ENCODE measurements at places on chromosomes 7 and 10. TPM values are rescaled to one million over a fixed set of nuclear protein-coding genes. Genes with fewer than 3 reads are reported as not detected.

DNA sequence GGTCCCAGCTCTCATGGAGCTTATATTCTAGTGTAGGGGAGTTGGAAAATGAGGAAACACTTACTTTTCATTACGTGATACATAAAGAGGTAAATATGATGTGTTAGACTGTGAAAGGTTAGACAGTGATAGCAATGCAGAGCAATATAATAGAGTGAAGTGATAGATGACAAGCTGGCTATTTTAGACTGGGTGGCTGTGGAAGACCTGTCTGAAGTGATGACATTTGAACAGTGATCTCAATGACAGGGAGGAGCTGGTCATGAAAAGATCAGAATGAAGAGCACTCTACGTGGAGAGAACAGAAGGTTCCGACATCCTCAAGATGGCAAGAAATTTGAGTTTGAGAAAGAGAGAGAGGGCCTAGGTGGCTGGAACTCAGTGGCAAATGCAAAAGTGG lies 118.9 kb upstream of the MKLN1 start:
- no peak for DNase-seq

DNA sequence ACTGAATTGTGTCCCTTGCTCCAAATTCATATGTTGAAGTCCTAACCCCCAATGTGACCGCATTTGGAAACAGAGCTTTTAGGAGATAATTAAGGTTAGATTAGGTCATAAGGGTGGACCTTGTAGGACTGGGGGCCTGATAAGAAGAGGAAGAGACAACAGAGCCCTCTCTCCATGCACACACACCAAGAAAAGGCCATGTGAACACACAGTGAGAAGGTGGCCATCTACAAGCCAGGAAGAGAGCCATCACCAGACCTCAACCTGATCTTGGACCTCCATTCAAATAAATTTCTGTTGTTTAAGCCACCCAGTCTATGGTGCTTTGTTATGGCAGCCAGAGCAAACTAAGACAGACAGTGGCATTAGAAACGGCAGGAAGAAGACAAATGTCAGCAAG lies 12.5 kb upstream of the PRKAR2B start:
- no peak for DNase-seq

- no peak for DNase-seq
These were observed 78.2 kb downstream of the AKR1C4 start for GRCh38 chr10:5274795-5275194.

CYP2W1 gene
- total RNA-seq, result 1.8 TPM

DNA sequence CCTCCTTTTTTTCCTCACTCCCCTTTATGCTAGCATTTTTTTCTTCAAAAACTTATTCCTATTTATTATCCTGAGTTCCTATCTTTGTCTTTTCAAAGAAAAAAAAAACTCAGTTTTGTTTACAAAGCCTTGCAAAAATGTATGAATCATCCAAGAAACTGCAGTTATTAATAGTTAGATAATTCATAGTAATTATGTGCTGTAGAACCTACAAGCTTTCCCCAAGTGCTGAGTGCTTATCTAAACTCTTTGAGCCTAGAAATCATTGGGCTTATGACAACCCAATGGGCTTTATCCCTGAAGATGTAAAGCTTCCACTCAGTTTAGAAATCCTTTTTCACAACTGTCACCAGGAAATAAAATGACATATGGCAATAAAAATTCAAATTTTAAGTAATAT lies 145.9 kb upstream of the WNT16 start:
- no peak for DNase-seq

LRWD1 gene
- 20.9 TPM for total RNA-seq

GRCh38 chr10:15439341-15439842 lies 68.3 kb upstream of the FAM171A1 start:
- DNase-seq, result no peak

DNA sequence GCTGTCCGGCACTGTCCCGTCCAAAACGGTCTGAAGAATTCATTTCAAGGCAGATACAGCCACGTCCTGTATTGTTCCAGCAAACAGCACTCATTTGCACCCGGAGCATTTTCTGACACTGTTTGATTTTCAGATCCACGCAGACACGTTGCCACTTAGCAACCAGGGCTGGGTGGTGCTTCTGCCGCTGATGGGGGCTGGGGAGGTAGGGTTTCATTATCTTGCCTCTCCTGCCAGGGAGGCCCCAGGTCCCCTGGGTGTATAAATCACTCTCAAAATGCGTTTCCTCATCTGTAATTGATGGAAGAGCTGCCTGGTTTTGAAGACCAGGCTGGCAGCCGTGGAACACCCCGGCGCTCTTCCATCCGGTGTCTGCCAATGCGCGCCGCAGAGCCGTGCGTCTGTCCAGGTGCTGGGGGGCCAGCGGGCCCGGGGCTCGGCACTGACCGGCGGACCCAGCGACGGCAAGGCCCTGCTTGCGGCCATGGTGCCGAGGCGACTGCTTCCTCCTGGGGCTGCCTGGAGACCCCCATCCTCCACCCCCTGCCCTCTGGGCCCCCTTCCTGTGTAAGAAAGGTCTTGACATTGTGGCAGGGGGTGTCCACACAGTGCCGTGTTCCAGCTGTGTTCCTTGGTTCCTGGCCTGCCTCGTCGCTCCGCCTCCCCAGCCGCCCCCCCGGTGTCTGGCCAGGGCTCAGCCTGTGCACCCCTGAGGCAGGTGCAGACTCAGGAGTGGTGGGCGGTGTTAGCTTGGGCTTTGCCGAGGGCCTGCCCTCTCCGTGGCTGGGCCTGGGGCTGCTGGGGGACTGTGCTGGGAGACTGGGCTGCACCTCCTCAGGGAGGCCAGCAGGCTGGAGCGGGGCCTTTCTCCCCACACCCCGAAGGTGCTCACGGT lies 16.6 kb downstream of the ADGRA1 start:
- no peak for DNase-seq

GRCh38 chr7:36312064-36312914 lies 77.4 kb upstream of the ANLN start:
- no peak for DNase-seq

GPR85 gene
- total RNA-seq, result 13.6 TPM

DNA sequence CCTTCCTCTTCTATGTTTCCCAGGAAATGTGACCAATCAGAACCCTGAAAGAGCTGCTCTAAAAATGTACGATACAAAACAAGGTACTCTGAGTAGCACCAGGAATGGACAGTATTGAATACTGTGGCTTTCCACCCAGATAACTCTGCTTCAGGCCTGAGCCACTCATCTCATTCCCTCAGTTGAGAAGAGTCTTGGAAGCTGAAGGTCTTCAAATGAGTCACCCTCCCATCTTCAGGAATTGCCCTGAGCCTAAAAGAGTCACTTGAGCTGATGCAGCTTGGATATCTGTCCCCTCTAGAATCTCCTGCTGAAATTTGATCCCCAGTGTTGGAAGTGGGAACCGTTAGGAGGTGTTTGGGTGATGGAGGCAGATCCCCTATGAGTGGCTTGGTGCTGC lies 210.4 kb downstream of the DGKI start:
- DNase-seq, result no peak

- no peak for DNase-seq
These were observed 12.7 kb downstream of the STEAP2 start for GRCh38 chr7:90224195-90224594.

PROSER2 gene
- total RNA-seq, result 3.1 TPM

DNA sequence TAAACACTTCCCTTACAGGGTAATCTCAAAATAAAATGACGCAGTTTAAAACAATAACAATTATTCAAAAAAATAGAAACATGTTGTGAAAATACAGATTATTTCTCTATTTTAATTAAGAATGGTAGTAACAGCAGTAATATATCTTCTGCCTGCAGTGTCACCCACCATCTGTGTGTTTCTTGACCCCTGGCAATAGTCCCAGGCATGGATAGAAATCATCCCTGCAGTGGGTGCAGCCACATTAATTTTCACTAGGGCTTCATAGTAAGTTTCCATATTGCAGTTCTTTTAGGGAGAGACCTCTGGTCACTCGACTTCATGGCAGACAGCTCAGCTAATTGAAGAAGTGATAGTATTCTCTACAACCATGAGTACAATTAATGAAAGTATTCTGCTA lies 470.1 kb upstream of the TEX47 start:
- DNase-seq, result no peak

DNA sequence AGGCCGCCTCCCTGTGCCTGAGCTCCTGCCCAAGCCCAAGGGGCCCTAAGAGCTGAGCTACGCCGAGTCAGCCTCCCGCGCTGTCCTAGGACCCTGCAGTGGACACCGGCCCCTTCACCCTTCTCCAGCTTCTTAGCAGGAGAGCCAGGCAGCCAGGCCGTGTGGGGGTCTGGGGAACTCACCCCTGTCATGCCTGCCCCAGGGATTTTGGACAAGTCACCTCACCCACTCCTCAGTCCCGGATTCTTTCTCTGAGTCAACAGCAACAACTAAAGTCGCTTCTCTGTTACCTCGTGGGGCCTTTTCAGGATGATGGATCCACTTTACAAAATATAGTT lies 79.3 kb downstream of the MKI67 start:
- DNase-seq, result no peak

DNA sequence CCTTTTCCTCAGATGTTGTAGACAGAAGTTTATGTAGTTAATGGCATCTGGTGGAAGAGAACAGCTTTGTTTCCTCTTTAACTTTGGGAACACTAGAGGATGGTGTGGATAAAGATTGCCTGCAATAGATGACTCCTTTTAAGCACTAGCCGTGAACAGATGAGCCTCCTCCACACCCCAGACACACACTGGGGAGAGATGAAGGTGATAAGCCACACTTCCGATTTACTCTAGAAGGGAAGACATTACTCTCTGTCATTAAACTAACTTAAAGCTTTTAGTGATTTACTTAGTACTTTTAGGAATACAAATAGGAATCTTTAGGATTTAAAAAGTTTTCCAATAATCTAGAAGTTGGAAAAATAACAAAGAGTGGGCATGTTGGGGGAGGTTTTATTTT lies 6.8 kb downstream of the HSPA14 start:
- DNase-seq, result no peak

DNA sequence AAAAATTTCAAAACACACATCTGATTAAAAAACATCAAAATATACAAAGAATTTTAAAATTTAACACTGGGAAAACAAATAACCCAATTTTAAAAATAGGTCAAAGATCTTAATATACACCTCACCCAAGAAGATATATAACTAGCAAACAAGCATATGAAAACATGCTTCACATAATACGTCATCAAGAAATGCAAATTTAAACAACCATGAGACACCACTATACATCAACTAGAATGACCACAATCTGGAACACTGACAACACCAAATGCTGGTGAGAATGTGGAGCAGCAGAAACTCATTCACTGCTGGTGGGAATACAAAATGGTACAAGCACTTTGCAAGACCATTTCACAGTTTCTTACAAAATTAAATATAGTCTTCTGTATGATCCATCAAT lies 498.4 kb downstream of the IPMK start:
- DNase-seq, result no peak

- no peak for DNase-seq
These were observed 36.1 kb downstream of the NUDCD3 start for GRCh38 chr7:44454348-44454747.

ASB10 gene
- total RNA-seq, result not detected

- no peak for DNase-seq
These were observed 15.1 kb downstream of the UPF2 start for GRCh38 chr10:12027539-12027938.

DNA sequence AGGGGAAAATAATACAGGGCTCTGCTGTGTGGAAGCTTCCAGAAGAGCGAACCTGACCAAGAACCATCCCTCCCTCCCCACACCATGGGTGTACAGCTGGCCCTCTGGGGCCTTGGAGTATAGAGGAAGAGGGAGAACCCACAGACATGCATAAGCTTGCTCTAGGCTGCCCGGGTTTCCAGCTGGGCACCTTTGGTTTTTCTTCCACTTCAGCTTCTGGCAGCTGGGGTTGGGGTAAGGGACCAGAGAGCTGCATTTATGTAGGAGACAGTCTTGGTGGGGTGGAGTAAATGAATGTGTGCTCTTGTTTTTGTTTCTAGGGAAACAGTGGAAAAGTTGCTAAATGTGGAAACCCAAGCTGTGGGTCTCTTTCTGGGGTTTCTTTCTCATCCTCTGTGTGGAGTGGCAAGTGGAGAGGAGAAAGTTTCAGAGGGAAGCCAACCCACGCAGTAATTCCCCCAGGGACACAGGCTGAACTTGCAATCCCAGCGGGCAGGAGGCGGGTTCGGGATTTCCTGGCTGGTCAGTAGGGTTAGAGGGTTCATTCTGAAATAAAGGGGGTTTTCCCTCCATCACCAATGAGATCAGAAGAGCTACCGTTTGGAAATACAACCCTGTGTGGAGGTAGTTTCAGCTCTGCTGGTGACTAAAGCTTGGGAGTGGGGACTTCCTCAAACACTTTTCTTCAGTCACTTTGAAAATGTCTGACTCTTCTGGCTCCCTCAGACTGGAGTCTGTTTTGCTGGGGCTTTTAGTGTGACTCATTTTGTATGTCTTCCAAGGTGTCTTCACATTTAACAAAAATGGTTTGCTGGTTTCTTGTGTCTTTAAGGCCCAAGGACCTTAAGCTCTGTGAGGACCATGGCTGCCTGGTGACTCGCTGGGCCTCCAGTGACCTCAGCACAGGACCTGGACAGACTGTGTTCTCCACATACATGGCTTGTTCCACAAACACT lies 22.2 kb upstream of the SRGN start:
- no peak for DNase-seq

DNA sequence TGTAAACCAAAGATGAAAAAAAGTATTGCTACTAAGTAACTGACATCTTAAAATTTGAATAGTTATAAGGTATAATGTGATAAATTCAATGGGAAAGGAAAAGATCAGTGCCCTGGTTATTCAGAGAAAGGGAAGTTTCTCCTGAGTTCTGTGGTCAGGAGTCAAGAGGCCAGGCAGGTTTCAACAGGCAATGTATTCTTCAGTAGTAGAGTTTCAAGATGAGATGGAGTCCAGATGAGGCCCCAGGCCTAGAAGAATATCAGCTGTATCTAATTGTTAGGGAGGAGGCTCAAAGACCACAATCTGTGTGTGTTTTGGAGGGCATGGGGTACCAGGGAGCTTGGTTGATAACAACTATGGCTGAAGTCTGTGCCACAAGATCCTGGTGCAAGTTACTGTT lies 101.4 kb upstream of the DLX6 start:
- no peak for DNase-seq

RFC2 gene
- 17.9 TPM for total RNA-seq

IFIT1B gene
- 6.7 TPM for total RNA-seq

MCM10 gene
- 4.4 TPM for total RNA-seq

CBX3 gene
- 172 TPM for total RNA-seq

GRCh38 chr10:63751836-63752235 lies 230.6 kb downstream of the REEP3 start:
- peak; percentile 60 for DNase-seq

SDK1 gene
- 10.4 TPM for total RNA-seq

- DNase-seq, result no peak
These were observed 88.8 kb downstream of the DNMBP start for GRCh38 chr10:99920901-99921300.
